Mucosa of descending colon (tissue), 3 donors: ENCODE measurements at places on chromosomes 12 and 14.

DNA sequence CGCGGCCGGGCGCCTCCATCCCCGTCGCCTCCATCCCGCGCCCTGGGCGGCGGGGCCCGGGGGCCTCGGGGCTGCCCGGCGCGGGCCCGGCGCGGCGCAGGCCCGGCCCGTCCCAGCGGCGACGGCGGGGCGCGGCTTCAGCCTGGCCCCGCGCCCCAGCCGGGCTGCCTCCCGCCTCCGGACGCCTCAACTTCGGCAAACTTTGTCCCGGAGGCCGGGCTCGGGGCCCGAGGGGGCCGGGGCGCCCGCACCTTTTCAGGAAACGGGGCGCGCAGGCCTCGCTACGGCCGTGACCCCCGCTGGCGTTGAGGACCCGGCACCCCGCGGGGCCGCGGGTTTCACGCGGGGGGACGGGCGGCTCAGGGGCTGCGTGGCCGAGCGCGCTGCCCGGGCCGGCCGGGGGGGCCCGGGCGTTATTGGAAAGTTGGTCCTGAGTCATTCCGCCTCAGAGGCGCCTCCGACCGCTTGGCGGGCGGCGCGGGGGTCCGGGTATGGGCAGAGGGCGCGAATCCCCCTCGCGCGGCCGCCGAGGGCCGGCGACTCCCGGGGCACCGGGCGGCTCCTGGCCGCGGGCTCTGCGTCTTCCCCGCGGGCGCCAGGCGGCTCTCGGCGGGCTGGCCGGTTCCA is 575 bp downstream of the TRAF3 start:
- DNase-seq = peak; percentile 33

- no peak for DNase-seq
Measured at GRCh38 chr14:55005071-55005470, 21.8 kb downstream of the WDHD1 start.

DNA sequence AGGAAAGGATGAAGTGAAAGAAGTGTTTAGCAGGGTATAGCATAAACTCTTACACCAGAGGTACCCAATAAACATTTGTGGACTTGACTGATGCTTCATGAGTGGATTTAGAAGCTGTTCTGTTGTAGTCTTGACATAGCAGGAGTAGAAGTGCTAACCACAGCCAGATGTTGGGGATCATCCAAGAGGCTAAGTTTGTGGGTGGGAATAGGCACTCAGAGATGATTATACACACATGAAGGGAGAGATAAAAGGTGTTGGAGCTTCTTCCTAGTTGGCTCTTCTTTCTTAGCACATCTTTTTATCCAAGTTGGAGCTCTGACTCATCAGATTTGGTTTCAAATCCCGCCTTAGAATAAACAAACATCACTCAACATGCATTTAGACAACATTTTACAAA is 166.7 kb upstream of the E2F7 start:
- no peak for DNase-seq

- DNase-seq = peak; percentile 87
Measured at GRCh38 chr12:1804545-1805332, 15.6 kb upstream of the LRTM2 start.

- DNase-seq = no peak
Measured at GRCh38 chr12:1777798-1778197, 42.6 kb upstream of the LRTM2 start.

DNA sequence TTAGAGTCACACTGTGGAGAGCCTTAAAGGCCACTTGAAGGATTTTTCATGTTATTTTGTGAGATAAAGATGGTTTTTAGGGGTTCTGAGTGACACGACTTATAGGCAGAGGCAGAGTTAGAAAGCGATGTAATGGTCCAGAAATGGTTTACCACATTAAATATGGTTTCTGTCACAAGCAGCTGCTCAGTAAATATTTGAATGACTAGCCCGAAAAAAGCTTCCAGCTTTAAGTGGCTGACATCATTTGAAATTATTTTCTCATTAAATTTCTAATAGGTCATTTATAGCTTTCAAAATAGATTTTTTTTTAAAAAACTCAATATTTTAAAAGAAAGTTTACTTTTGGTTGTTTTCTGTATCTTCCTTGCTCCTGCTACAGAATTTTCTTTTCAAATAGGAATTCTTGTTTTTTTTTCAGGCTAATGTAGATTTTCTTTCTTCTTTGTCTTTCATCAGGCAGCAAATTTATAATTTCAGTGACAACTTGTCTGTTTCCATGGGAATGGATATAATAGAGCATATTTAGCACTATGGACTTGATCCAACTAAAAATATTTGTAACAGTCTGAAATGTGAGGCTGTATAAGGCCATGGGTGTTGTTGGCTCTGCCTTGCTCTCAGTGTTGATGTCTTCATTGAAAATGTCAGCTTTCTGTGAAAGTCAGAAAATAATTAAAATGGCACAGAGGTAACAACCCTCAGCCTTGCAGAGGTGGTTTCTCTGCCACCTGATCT is 700.0 kb downstream of the TMTC2 start:
- no peak for DNase-seq

DNA sequence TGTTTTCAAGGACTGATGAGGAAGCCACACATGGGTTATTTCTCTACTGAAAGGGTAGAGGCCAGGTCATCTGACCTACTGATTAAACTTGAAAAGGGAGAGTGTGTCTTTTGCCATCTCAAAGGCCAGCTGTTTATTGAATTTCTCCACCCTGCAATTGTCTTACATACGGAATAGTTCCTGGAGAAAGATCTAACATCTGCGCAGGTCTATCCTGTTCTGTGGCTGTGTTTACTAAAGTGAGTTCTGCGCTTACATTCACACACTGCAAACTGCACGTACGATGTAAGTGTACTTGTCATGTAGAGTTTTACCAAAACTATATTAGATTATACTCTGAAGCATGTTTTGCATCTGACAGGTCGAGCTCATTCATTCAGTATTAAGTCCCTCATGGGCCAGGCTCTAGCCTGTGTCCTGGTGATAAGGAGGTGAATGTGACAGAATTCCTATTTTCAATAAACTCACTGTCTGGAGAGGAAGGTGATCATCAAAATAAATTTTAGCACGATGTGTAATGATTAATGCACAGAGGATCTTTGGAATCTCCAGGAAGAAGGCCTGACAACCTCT is 96.6 kb downstream of the PRKCH start:
- no peak for DNase-seq

DNA sequence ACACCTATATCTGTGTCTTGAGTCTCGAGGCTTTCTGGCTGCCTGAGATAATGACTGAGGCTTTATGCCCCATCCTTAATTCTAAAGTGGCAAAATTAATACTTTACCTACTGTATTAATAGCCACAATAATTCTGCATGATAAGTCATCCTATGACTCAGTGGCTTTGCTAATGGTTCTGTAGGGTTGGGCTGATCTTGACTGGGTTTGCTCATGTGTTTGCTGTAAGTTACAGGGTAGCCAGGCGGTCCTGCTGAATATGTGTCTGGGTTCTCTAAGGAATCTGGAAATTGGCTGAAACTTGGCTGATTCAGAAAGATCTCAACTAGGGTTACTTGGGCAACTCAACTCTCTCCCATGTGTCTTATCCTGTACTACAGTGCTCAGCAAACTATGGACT is 21.7 kb downstream of the MGST1 start:
- no peak for DNase-seq

- DNase-seq = no peak
Measured at GRCh38 chr12:4210183-4210582, 63.4 kb upstream of the CCND2 start.

GRCh38 chr14:104598039-104598909 is 6.3 kb downstream of the TMEM179 start:
- no peak for DNase-seq
